ENCODE measurements at places on chromosomes 7 and 10.

- DNase-seq = no peak
Observed at GRCh38 chr7:26590709-26591108, 273.7 kb downstream of the SKAP2 start.

GRCh38 chr10:132452651-132453469 lies 55.9 kb downstream of the PWWP2B start:
- DNase-seq = peak; percentile 93

GRCh38 chr7:95531605-95532219 lies 46.0 kb downstream of the ASB4 start:
- DNase-seq = no peak

DNA sequence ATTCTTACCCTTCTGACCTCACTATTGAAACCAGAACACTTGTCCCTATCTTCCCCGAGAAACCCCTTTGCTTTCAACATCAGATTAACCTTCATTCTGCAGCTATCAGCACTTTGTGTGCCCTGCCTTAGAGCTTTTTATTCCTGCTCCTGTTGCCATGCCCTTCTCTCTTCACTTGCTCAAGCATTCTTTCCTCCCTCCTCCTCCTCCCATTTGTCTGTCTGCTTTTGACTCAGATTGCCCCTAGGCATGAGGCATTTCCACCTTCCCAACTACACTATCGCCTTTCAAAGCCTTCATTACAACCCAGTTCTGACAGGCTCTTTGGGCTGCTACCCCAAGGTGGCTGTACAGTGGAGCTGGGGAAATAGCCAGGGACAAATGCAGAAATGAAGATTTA lies 143.3 kb downstream of the SLC25A13 start:
- no peak for DNase-seq

DNA sequence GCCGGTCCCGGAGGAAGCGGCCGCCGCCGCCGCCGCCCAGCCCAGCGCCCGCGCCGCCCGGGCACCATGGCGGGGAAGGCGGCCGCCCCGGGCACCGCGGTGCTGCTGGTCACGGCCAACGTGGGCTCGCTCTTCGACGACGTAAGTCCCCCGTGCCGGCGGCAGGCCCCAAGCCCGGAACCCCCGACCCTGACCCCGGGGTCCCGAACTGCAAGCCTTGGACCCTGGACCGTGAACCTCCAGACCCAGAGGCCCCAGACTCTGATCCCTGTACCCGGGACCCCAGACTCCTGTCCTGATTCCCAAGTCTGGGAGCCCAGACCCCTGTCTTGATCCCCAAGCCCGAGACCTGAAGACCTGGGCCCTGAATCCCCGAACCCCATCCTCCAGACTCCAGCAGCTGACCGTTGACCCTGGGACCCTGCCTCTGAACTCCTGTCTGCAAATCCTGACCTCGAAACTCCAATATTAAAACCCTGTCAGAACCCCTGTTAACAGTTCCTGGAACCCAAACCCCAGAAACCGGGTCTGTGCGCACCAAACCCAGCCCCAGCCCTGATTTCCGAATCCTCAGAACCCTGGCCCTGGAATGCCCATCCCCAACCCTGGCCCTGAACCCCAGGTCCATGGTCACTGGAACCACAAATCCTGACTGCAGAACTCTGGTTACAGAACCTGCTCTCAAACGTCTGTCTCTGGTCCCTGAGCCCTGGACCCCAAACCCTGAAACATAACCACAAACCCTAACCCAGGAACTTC lies 623 bp downstream of the INPP5A start:
- DNase-seq = no peak

- DNase-seq = no peak
Observed at GRCh38 chr10:43199684-43200537, 61.7 kb downstream of the CSGALNACT2 start.

GRCh38 chr7:77794000-77794399 lies 4.2 kb downstream of the TMEM60 start:
- no peak for DNase-seq

DNA sequence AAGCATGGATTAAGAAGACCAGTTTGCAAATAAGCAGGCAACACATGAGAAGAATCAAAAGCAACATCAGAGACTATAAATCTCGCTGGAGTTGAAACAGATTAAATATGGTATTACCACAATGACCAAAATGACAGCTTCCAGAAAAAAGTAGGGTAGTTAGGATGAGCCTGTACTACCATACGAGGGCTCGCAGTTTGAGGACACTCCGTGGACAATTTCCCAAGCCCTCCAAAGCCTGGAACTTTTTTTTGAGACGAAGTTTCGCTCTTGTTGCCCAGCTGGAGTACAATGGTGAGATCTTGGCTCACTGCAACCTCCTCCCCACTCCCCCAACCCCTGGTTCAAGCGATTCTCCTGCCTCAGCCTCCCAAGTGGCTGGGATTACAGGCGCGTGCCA lies 1.0 kb downstream of the LRRC17 start:
- DNase-seq = no peak

GRCh38 chr7:42548816-42549611 lies 312.0 kb upstream of the GLI3 start:
- no peak for DNase-seq

GRCh38 chr10:29806350-29806788 lies 171.6 kb upstream of the SVIL start:
- no peak for DNase-seq

- DNase-seq = no peak
Observed at GRCh38 chr7:15279640-15280039, 282.2 kb downstream of the AGMO start.

DNA sequence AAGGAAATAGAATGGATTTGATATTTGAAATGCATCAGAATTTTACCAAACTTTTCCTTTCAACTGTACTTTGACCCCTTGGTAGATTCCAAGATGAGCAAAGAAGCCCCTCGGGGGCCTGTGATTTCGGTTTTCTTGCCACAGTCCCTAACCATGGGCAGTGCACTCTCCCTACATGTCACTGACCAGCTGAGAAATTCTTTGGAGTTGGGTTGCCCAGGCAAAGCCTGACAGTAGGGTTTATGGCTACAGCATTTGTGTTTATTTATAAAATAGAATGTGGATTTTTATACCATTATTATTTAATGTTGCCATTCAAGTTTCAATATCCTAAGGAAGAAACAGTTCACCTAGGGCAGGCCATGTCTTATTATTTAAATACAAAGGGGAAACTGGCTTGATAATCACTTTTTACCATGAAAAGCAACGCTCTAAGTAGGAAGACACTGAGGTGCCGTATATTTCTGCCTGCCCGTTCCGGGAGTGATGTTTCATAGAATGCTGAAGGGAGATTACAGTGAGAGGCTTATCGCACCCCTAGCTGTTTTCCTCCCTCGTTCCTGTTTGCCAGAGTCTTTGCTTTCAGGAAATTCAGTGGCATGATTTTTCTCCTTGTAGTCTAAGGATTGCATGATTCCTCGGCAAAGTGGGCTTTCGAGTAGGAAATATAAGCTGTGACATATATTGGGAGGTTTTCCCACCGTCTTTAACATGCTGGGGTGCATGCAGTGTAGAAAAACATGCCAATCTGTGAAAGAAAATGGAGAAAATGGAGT lies 35.8 kb downstream of the WIPF3 start:
- DNase-seq = no peak

GRCh38 chr10:21954132-21954531 lies 49.4 kb downstream of the DNAJC1 start:
- no peak for DNase-seq

DNA sequence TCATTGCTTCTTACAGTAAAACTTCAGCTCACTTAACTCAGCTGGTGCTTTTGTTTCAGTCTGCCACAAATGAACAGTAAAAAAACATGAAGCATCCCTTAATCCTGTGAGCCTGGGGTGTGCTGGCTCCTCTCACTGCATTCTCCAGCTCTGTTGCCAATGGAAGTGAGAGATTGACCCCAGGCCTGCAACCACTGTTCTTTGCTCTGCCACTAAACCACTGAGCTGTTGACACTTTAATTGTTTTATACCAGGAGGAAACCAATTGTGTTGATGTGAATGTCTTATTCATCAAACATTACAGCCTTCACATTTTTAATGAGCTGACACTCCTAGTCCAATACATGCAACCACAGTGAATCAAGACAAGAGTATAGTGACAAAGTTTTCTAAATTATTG lies 69.4 kb upstream of the FZD1 start:
- DNase-seq = no peak

DNA sequence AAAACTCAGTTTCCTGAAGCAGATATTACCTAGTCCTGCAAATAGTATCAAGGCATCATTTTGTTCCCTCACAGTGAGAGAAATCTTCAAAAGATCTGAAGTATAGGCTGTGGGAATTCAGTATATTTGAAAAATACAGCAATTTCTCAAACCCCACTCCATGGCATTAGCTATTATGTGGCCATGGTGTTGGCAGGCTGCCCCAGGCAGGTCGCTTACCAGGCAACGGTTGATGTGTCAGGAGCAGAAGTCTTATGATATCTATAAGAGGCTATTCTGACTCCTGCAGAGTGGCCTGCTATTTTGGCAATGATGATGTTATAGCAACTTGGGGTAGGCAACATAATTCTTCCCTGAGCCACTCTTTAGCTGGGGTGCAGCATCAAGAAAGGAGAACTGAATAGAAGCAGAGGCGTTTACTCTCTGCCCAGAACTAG lies 187.9 kb downstream of the PLXDC2 start:
- DNase-seq = no peak

GRCh38 chr7:137454767-137455166 lies 111.2 kb upstream of the PTN start:
- no peak for DNase-seq

GRCh38 chr7:98970805-98971204 lies 92.5 kb downstream of the TRRAP start:
- DNase-seq = no peak

DNA sequence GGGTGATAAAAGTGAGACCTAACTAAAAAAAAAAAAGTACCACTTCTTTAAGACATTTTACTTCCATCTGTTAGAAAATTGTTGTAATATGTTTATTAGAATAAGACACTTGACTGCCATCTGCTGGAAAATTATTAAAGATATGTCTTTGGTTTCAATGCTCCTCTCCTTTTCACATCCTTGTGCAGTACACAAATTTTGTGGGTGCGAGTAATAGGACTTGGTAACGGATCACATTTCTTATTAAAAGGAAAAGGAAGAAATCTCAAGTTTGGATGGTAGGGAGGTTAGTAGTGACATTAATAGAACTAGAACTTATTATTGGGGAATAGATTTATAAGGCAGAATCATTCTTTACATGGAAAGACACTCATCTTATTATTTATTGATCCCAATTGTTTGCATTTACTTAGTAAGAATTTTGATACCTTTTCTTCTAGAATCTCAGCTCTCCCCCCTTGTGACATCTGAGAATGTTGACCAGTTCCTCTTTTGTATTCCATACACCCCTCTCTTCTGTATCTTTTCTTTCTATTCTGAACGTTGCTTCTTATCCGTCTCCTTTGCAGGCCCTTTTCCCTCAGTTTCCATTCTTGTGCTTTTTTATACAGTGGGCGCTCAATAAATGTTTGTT lies 43.0 kb upstream of the RPA3 start:
- no peak for DNase-seq

DNA sequence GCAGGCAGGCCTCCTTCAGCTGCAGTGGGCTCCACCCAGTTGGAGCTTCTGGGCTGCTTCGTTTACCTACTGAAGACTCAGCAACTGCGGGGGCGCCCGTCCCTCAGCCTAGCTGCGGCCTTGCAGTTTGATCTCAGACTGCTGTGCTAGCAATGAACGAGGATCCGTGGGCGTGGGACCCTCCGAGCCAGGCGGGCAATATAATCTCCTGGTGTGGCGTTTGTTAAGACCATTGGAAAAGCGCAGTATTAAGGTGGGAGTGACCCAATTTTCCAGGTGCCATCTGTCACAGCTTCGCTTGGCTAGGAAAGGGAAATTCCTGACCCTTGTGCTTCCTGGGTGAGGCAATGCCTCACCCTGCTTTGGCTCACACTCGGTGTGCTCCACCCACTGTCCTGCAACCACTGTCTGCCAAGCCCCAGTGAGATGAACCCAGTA lies 159.2 kb upstream of the FOXP2 start:
- DNase-seq = no peak

- DNase-seq = no peak
Observed at GRCh38 chr10:86385806-86386205, 19.2 kb upstream of the GRID1 start.

DNA sequence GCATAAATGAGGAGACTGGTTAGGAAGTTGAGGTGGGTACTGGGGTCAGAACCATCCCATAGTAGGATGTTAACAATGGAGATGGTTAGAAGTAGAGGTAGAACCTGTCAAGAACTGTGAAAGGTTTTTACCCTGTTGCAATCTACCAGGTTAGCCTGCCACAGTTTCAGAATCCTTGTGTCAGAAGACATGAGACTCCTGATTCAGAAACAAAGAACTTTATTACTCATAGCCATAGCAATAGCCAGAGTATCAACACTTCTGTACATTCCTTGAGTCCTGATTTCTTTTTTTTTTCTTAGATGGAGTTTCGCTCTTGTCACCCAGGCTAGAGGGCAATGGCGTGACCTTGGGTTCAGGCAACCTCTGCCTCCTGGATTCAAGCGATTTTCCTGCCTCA lies 200.9 kb downstream of the GRM3 start:
- no peak for DNase-seq

GRCh38 chr10:9508606-9509005 lies 1454.1 kb downstream of the GATA3 start:
- DNase-seq = no peak

- no peak for DNase-seq
Observed at GRCh38 chr7:129778770-129779601, 167.5 kb downstream of the NRF1 start.

DNA sequence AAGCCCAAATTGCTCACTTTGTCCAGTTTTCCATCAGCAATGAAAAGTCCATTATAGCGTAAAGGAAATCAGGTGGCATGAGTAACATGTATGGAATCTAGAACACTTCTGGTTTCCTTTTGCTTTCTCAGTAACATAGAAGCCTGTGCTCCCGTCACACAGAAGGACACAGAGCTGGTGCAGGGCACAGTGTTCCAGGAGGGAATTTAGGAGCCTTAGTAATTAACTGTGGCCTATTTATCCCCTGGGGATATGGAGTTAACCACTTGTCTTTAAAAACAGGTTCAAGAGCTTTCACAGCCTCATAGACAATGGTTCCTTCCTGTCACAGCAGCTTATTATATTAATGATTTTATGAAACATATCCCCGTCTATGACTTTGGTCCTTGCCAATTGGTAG lies 189.9 kb downstream of the NEBL start:
- DNase-seq = no peak

Data from activated CD8-positive, alpha-beta memory T cell treated with anti-CD3 and anti-CD28 coated beads for 1 hour (primary cell).